ENCODE measurements at places on chromosomes 3 and 15. TPM values are rescaled to one million over a fixed set of nuclear protein-coding genes. Genes with fewer than 3 reads are reported as not detected.

DNA sequence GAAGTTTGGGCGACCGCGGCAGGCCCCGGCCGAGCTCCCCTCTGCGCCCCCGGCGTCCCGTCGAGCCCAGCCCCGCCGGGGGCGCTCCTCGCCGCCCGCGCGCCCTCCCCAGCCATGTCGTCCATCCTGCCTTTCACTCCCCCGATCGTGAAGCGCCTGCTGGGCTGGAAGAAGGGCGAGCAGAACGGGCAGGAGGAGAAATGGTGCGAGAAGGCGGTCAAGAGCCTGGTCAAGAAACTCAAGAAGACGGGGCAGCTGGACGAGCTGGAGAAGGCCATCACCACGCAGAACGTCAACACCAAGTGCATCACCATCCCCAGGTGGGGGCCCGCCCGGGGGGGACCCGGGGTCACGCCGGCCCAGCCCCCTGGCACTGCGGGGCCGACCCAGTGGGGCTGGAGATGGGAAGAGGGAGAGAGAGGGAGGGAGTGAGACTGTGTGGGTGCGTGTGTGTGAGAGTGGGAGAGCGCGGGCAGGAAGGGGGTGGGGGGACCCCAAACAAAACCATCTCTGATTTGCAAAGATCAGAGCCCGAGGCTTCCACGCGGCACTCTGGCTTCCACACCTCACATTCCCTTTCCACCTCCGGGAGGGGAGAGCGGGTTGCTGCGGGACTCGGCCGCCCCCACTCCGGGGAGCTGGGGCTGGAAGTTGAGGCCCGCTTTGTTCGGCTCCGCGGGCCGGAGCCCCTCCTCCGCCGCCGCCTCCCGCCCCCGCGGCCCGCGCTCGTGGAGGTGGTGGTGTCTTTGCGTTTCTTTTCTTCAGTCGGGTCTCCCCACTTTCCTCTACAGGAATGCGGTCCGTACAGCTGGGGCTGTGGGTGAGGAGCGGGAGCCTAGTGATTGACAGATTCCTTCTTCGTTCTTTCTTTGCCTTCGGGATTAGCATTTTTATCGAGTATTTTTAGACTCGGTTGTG is 898 bp downstream of the SMAD3 start:
- no peak for DNase-seq

GRCh38 chr3:48232734-48233133 is 8.2 kb upstream of the ZNF589 start:
- DNase-seq = peak; percentile 60

GRCh38 chr15:70243686-70244540 is 146.2 kb upstream of the TLE3 start:
- no peak for DNase-seq

DNA sequence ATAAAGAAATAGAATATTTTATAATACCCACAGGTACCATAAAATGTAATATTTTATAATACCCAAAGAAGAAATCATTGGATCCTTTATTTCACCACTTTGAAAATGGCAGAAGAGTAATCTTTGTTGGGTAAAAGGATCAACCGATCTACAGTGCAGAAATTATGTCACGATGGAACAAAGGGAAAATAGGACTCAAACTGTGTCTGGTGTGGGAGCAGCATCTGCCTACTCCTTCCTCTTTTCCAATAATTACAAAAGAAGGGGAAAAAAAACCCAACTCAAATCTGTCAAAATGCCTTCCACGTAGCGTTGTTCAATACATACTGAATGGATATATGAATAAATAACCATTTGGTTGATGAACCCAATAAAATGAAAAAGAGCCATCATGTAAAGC is 492.6 kb upstream of the TBL1XR1 start:
- no peak for DNase-seq

DNA sequence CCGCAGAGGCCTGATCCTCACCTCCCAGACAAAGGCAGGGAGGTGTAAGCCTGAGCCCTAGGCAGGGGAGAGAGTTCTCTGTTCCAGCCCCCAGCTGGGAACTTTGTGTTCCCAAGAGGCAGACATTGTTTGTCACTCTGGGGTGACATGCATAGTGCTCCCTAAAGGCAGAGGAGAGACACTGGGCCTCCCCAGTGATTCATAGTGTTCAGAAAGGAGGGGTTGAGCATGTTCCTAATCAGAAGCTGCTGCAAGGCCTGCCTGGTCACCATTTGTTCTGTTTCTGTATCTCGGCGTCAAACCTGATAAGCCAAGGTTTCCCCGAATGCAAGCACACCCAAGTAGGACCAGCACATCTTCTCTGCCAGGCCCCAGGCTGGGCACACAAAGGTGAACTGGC is 24.0 kb upstream of the SLC6A6 start:
- DNase-seq = no peak

DNA sequence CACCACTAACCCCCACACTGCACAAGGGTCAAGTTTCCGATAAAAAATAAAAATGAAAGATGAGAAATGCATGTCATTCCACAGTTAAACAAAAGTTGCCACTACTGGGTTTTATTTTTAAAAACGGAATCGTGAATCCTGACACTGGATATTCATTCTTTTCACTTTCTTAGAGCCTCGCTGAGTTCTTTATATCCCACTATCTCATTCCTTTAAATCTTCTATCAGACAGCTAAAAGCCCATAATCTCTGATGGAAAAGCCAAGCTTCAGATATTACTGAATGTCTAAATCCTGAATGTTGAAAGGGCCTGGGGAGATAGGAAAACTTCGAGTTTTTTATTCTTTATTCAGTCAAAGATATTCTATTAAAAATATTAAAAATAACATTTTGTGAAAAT is 11.7 kb downstream of the RIOX2 start:
- DNase-seq = no peak

- no peak for DNase-seq
Observed at GRCh38 chr3:63966871-63967270, 54.7 kb upstream of the SCAANT1 start.

DNA sequence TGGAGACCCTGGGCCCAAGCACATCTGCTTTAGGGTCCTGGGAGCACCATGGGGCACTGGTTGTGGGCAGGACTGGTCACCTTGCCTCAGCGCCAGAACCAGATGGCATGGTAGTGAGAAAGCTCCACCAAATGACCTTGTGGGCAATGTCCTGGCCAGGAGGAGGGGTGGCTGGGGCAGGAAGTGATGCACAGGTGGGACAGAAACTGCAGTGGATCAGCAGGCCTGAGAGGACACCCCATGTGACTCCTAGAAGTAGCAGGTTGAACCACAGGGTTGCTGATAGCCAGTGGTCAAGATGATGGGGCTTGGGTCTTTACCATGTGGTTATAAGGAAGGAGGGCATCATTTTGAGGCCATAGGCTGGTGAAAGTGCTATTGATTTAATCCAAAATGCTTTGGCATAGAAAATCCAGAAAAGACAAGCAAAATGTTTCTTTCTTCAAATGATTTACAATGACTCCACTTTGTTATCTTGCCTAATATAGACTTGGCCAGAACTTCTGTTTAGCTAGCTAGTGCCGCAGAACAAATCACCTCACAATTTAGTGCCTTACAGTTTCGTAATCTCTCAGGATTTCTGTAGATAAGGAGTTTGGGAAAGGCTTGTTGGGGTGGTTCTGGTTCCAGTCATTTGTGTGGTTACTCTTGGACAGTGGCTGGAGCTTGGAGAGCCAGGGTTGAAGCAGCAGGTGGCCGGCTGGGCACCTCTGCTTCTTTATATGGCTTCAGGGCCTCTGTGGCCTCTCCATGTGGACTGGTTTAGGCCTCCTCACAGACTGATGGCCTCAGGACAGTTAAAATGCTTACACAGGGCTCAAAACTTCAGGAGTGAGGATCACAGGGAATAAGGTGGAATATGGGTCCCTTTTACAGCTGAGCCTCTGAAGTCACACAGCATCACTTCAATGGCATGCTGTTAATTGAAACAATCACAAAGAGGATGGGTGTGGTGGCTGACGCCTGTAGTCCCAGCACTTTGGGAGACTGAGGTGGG is 27.5 kb downstream of the TMEM158 start:
- DNase-seq = no peak

DNA sequence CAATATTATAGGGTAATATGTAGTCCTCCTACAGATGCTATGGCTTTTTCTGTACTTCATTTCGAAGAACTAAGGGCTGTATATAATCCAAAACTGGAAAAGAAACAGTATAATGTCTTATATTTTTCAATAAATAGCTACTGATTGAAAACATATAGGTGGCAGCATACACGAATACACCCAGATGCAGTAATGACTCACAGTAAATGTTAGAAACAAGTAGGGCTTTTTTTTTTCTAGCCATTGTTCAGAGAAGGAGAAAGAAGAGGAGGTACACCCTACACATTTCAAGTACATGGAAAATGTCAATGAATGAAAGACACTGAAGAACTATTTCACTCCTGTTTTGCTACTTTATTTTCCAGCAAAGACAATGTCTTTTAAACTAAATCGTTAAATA is 9.4 kb downstream of the DAZL start:
- DNase-seq = no peak

DNA sequence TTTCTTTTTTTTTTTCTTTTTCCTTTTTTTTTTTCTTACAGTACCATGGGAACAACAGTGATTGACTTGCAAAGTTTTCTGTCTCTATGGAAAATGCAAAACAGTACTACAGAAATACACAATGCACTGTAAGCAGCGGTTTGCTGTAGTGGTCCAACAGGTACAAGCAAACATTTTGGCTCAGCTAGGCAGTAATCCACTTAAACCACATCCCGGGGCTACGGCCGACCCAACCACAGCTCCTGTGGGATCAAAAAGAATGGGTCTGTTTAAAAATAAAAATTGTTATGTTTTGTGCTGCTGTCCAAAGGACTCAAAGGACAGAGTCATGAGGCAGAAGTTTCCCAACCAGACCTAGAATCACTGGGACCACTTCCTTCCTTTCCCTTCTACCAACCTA is 667.1 kb upstream of the ADAMTS9 start:
- DNase-seq = no peak

DNA sequence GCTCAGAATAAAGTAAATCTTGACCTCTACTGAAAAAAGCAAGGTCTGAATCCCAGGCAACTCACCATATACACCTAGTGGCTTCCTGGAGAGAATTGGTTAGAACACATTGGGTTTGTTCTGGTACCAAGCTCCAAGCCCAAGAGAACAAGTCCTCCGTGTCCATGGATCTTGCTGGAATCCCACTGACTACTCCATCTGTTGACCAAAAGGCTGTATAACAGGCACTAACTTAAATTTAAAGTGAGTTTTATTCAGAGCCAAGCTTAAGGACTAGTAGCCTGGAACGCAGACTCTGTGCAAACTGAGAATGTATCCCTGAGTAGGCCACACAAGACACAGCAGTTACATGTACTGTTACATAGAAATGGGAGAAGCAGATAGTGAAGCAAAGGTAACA is 342.1 kb upstream of the LRRC3B start:
- no peak for DNase-seq

GRCh38 chr3:54949491-54950044 is 21.7 kb upstream of the LRTM1 start:
- DNase-seq = no peak

DNA sequence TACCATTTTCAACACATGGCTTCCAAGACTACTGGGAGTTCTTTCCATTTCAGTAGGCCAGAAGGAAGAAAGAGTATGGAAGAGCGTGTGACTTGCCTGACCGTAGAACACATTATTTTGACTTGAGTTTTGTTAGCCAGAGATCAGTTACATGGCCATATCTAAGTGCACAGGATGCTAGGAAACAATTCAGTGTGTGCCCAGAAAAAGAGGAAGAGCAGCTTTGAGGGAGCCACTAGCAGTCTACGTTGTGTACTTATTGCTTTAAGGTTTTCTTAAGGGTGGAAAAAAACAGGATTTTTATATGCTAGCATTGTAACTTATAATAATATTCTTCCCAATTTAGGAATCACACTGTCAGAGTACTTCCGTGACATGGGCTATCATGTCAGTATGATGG is 44.1 kb upstream of the GRAMD1C start:
- DNase-seq = no peak

- DNase-seq = no peak
Observed at GRCh38 chr3:21781355-21781754, 30.3 kb upstream of the ZNF385D start.

DNA sequence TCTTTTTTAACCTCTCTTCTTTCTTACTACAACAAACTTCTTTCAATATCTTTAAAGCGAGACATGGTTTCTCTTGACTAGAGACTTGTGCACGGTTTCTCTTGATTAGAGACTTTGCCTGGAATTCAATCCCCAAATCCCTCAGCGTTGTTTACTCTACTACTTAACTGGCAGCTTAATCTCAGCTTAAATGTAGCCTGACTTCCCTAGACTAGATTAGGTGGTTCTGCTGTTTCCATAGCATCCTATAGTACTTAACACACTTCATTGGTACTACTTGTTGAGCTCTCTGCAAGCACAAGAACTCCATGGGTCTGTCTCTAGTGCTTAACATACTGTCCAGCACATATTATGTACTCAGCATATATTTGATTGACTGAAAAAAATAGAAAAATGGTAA is 168.2 kb upstream of the GPR149 start:
- DNase-seq = no peak

DNA sequence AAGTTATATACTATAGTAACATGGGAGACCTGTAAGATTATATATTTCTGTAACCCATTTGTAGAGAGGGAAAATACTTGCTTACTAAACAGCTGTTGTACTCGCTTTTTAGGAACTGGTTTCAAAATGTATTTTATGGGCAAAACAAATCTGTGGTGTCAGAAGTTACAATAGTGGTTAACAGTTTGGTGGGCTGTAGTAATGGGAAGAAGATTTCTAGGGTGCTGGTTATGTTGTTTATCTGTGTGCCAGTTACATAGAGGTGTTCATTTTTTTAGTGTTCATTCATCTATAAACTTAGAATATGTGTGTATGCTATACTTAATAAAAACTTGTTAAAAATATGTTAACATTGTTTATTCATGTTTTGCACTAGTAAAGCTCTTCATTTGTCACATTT is 42.1 kb downstream of the RNF111 start:
- DNase-seq = no peak

DNA sequence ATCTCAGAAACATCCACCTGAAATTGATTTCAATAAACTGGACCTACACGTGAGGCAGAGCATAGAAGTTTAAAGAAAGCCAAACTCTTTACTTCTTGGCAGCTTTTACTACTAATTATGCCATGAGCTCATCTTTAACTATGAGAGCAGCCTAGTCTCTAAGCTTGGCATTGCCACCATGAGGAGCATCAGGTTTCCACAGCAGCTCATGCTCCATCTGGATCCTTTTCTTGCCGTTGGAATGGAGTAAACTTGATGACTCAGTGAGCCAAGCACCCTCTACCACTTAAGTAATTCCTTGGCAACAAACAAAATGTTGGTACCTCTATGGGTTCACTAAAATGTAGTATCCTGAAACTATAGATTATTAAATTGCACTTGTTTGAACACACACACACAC is 583.2 kb downstream of the EPHA3 start:
- DNase-seq = no peak

SCN10A gene
- not detected for total RNA-seq

KNG1 gene
- total RNA-seq = not detected

XCR1 gene
- 0.70 TPM for total RNA-seq

HRG gene
- not detected for total RNA-seq

STIMATE gene
- total RNA-seq = 35.7 TPM

SKOR1 gene
- 0.60 TPM for total RNA-seq

LIPH gene
- total RNA-seq = 16.7 TPM

SLC9C1 gene
- total RNA-seq = 0.13 TPM

KNL1 gene
- total RNA-seq = 1.2 TPM

GCSAM gene
- 0.49 TPM for total RNA-seq

Measured in ureter (tissue), 1 donor.